NCI-H1048 (cell line): ENCODE measurements at places on chromosomes 3 and 15.

GRCh38 chr3:65545429-65545828, 493.3 kb downstream of the MAGI1 start:
- no peak for DNase-seq

DNA sequence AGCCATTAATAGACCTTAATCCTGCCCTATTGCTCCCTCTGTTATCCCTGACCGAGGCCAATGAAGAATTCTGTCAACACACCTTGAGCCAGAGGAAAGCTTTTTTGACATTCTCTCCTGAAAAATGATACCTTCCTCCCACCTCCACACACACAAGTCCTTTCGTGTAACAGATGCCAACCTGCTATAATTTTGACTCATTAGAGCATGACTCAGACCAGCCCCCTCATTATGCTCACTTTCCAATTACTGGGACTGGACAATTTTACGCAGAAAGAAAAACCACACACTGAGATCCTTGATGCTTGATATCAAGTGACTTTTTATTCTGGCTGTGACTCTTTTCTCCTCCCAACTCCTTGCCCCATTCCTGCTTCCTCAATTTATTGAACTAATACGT, 50.9 kb downstream of the LSAMP start:
- DNase-seq: no peak

GRCh38 chr3:156474560-156475389, 80.1 kb downstream of the SSR3 start:
- no peak for DNase-seq

GRCh38 chr15:22960556-22960955, 19.6 kb downstream of the CYFIP1 start:
- DNase-seq: no peak

DNA sequence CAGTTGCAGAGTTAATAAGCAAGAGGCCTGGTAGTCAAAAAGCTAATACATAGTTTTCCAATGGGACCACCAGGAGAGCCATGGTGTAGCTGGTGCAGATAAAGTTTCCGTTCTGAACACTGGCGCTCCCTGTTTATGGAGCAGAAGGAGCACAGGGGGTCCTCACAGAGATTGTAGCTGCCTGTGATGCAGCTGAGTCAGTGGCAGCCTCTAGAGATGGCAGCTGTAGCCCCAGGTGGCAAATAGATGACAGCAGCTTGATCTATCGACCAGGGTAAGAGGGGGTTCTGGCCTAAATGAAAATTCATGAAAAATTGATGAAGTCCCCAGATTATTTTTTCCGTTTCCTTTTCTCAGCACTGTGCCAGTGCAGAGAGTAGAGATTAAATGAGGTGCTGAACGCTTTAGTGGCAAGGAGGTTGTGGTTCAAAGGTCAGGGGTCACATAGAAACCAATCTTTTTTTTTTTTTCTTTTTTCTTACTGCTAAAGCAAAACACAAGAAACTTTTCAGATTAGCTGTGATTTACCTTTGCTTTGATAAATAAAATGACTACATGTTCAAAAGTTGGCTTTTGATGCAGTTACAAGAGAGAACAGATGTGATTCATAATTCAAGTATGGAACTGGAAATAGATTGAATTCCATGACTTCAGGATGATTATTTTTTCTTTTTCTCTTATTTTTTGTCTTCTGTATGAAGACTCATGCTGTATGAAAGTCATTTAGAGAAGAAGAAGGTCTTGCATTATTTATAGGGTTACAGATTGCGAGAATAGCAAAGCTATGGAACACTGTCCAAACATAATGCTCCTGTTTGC, 63.3 kb downstream of the ROBO2 start:
- no peak for DNase-seq

DNA sequence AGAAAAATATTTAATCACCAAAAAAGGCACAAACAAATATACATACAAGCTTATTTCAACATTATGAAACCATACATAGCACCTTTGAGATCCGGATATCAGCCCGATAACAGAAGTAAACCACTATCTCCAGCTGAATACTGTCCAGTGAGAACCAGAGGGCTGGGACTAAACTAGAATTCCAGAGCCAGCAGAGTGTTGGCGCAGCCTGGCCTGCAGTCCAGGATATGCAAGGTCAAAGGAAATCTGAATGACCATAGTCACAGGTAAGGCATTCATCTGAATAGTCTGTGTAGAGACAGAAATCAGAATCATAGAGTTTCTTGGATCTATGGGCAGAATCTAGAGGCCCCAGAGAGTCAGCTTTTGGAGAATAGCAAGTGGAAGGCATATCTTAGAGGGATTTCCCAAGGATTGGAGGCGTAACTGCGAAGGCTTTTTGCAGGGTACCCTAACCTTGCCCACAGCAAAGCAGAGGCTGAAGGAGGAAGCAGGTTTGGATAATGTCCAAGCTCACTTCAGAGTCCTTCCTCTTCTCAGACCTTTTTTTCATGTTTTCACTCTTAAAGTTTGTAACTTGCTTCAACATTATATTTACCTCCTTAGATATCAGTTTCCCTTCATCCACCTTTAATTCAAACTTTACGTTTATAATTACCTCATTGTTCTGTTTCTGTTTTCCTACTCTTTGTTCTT, 32.5 kb upstream of the TP63 start:
- DNase-seq: no peak
